ENCODE measurements at places on chromosomes 1 and 21.

- DNase-seq = no peak
Observed at GRCh38 chr21:14474995-14475394, 71.1 kb downstream of the SAMSN1 start.

DNA sequence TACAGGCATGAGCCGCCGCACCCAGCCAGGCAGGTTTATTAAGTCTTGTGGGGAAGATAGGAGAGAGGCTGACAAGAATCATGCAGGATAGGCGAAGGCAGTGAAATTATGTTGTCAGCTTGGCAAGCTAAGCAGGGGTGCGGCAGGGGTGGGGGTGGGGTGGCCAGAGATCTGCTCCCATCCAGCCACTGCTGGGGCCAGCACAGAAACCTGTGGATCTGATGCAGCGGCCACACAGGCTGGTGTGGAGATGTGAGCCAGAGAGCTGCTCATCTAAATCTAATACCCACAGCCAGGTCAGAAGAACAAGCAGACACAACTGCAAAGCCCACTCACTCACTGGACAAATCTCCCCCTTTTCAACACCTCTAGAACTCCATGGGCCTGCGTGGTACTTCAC lies 68.7 kb downstream of the KCTD3 start:
- DNase-seq = no peak

DNA sequence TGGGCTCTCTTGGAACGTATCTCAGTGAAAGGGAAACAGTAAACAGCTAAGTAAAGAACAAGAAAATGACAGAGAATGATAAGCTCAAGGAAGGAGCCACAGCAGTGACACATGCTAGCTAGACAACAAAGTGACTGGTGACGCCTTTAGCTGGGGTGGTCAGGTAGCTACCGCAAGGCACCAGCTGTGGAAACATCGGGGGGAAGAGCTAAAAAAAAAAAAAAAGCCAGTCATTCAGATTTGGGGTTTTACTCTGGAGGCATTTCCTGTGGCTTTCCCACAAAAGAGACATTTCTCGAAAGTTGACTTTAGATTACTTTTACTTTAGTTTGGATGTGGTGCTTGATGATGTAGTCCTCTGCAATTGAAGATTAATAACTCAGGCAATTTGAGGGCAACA lies 2.1 kb downstream of the FHAD1 start:
- DNase-seq = no peak

DNA sequence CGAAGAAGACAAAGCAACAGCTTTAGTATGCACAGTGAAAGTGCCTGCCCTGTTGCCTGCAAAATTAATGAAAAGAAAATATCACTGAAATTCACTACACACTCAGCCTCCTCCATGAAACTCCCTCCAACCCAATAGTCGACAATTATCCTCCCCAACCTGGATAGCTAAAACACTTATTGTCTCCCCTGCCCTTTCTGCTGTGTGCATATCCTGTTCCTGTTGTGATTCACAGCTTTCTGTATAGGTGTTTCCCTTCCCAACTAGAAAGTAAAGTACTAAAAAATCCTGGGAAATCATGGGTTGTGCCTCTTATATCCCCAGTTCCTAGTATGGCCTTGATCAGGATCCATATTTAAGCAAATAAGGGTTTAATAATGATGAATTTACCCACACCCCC lies 412.1 kb downstream of the LTN1 start:
- no peak for DNase-seq

GRCh38 chr21:37939251-37939650 lies 23.0 kb upstream of the KCNJ6 start:
- DNase-seq = no peak

GRCh38 chr1:171867236-171867635 lies 25.9 kb downstream of the DNM3 start:
- DNase-seq = no peak
